Right renal pelvis (tissue), 4 donors: ENCODE measurements at places on chromosomes 2 and 18. TPM values are rescaled to one million over a fixed set of nuclear protein-coding genes. Genes with fewer than 3 reads are reported as not detected.

- no peak for DNase-seq
Measured at GRCh38 chr2:85938456-85938855, 49.7 kb upstream of the ST3GAL5 start.

DNA sequence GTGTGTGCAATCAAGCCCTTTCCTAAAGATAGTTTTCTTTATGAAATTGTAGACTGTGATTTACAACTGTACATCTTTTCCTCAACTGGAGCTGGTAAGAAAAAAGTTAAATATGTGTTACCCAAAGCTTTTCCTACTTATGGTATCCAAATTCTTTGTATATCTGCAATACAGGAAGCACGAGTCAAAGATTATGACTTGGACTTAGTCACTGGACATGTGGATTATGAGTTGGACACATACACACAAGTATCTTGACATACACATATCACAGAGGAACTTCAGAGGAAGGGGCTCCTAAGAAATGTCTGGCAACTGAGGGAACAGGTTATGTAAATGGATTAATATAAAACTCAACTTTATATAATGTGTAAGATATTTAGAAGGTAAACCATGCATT is 35.2 kb downstream of the PRELID3A start:
- no peak for DNase-seq

- no peak for DNase-seq
Measured at GRCh38 chr2:75211266-75211770, 12.0 kb upstream of the TACR1 start.

- DNase-seq = no peak
Measured at GRCh38 chr18:55857409-55857808, 269.4 kb upstream of the TCF4 start.

GRCh38 chr2:220586980-220587530 is 959.6 kb downstream of the SLC4A3 start:
- DNase-seq = no peak

Gene CYS1
- 94.3 TPM for polyA plus RNA-seq

Gene TET3
- 24.7 TPM for polyA plus RNA-seq

Gene UGT1A4
- not detected for polyA plus RNA-seq

Gene GTF2A1L
- 0.86 TPM for polyA plus RNA-seq
